ENCODE measurements at places on chromosomes 3 and 15.

DNA sequence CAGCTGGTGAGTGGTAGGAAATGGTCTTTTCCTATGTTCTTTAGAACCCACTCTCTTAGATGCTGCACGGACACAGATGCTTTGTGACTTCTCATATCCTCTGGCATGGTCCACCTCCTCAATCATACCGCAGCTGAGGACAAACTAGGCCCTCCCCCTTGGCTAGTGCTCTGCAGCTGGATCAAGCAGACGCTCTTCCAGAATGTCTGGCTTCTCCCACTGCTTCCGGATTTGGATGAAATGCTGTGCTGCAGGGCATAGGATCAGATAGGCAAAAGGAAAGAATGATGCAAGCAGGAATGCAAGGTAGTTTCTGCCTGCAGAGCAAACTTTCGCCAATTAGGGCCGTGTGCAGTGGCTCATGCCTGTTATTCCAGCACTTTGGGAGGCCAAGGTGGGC is 75.7 kb upstream of the SLC4A7 start:
- no peak for DNase-seq

DNA sequence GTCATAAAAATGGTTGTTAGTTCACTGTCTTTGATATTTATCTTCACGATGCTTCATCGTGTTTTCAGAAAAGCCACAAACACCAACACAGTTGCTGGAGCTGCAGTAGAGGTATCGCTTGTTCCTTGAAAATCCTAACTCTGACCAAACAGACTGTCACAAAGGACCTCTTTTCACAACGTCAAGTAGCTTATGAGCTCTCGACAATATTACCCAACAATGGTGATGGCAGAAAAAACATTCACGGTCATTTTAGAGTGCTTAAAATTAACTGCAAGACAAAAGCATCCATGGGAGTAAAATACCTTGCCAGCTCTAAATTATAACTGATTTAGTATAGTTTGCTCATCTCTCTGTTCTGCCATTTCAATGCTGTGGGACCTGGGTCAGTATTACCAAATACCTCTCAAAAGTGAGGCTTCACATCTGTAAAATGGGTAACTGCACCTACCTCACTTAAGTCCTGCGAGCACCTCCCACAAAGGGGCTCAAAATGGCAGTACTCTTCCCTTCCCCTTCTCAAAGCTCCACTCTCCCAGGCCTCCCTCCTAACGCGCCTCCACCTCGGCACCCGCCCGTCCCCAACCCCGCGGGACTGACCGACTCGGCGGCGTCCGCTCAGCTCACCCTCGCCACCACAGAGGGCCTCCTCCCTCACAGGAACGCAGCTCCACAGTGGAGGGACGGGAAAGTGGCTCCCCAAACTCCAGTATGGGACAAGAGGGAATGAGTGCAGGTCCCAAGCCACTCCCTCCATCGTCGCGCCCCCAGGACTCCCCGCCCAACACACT is 546 bp downstream of the TRIM59 start:
- peak; percentile 4 for DNase-seq

DNA sequence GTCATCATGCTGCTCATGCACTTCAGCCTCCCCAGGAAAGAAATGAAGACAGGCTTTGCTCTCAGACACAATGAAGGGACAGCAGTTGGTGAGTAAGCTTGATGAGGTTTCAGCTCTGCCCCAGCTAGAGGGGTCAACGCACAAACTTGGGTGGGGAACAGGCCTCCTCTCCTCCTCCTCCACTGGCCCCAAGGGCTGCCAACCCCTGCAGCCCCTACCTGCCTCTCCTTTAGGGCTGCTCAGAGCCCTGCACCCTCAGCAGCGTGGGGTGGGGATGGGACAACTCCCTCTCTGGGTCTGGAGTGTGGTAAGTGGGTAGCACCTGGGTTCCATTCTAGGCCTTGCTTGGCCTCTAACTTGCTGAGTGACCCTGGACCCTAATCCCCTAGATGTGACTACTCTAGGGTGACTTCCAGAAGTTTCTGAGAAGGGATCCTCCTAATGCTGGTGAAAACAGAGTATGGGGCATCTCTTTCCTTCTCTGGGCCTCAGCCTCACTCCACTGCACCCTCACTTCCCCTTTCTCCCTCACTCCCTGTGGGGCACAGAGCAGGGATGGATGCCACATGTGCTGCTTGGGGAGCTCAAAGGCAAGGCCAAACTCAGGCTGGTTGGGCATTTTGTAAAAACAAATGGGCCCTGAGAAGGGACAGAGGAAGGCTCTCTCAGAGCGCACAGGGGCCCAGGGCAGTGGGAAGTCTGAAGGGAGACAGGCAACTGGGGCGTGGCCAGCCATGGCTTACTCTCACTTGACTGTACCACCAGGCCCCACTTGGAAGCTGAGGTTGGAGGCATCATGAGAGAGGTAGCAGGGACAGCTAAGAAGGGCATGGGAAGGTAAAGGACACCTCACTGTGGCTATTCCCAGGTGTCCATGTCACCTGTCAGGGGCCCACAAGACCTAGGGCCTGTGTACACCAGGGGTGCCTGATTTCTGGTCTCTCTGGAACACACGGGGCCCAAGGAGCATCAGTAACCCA is 64.0 kb downstream of the SYNM start:
- DNase-seq, result no peak

DNA sequence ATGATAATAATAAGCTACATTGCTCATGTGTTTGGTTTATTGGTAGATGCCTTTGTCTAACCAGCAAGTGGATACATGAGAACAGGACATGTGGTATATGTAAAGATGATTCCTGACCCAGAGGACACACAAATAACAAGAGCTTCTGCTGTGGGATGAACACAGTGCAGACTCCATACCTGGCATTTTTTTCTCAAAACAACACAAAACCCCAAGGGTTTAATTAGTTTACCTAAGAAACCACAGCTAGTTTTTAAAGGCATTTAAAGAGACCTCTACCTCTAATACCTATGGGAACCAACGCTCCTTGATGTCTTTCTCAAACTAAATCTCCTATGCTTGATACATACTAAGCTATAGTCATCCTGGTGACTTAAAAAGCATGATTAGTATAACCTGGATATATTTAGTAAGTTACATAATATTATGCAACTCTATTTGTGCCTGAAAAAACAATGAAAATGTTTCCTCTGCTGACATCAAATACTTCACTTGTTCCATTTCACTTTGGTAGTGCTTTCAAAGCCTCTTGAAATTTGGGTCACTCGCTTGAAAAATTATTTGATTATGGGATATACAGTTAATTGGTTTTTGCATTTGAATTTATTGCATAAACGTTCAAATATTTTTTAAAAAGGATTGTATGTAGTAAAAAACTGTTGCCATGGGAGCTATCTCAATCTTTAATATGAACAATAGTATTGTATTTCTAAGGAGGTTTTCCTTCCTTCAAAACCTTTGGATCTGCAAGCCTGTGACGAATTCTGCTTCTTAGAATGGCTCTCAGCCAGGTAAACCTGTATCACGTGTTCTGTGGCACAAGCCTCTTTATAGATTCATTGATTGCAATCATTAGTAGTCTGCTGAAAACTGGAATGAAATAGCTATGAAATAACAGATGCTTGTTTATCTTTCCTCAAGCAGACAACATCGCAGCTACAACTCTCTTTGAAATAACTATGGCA is 233.0 kb upstream of the KCNMB2 start:
- DNase-seq, result no peak

DNA sequence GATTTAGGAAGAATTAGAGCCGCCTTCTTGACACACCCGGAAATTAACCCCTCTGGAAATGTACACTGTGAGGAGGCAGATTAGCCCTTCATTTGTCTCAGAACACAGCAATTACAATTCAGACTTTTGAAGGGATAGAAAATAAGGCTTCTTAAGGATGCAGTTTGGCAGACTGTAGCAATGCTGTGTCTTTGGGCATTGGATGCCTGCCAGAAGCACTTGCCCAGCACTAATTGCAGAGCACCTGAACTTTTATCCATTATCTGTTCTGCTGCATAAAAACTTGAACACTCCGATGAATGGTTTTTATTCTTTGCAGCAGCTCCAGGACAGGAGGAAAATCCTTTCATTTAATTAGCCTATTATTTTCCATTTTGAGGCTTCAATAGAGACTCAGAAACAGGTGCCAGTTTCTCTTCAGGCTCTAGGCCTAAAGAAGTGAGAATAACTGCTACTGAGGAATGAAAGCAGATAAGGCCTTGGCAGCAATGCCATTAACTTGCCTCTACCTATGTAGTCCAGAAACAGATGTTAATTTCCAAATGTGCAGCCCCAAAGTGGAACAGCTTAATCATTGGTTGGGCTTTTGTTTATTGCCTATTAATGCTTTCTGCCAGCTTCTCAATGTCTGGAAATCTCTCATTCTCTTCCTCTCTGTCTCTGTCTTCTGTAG is 418.5 kb downstream of the NSUN3 start:
- DNase-seq, result no peak

GRCh38 chr3:12187448-12188327 is 29.0 kb upstream of the TIMP4 start:
- DNase-seq, result no peak

GRCh38 chr3:8713901-8714759 is 19.5 kb upstream of the CAV3 start:
- no peak for DNase-seq

DNA sequence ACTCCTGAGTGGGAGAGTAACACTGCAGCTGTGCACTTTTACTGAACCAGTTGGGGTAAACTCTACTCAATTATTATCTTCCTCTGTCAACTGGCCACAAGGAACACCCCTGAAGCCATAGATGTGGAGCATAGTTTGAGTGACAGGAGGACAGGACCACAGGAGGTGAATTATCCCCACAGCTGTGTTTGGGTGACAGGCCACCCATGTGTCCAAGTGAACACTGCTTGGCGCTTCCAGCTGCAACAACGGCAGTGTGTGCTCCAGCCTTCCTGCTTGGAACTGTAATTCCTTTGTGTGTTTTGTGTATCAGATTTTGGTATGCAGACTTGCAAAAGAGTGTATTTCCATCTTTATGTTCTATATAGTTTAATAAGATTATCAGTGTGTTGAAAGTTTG is 20.2 kb upstream of the TSPAN3 start:
- no peak for DNase-seq

- no peak for DNase-seq
Measured at GRCh38 chr3:163879172-163879571, 1199.1 kb downstream of the SI start.

DNA sequence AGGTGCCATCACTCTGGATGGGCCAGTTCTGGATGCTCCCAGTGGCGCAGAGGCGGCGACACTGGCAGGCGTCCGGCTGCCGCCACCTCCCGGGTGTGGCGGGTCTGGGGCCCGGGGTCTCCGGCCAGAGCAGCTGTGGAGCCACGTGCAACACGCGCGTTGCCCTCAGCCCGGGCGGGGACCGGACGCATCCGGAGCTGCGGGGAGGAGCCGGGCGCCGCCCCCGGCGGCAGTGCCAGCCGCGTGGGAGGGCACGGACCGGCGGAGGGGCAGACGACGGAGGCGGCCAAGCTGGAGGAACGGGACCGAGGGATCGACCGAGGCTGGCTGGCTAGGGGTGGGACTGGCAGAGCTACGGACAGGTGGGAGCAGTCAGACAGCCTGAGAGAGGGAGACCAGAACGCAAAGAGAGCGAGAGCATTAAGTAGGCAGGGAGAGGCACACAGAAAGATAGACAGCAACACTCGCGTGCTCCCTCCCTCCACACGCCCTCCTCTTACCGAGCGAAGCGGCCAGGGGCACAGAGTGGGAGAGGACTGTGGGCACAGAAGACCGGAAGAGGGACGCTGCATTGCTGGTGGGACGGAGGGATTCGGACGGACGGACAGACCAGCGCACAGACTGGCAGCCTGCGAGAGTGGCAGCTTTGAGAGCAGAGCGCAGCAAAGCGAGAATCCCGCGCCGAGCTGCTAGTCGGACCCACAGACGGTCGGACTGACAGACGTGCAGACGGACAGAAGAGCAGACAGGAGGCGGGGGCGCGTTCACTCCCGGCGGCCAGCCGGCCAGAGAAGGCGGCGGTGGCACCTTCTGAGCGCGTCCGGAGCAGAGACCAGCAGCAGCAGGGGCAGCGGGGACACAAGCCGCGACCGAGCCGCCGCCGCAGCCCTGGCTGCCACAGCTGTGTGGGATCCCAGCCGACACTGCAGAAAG is at the start of gene ARPP21:
Gene ARPP21 (plus strand): TSS at position 272 of the 933 bp plus-strand sequence. CDS start 42,227 bp downstream, outside the sequence.
- no peak for DNase-seq

DNA sequence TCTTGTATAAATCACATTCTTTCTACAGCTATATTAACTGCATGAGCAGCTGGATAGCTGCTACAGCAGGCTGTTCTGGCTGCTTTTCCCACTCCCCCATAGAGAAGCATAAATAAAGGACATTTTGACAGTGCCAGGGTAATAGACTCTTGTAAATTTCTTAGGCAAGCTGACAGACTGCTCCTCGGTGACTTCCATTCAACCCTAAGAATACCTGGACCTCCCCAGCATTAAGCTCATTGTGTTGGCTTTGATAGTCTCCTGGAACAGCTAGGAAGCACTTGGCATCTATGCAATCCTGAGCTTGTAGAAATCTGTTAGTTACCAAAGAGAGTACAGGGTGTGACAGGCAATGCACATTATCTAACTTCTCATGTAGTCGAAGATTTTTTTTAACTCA is 475.4 kb downstream of the AGBL1 start:
- no peak for DNase-seq

DNA sequence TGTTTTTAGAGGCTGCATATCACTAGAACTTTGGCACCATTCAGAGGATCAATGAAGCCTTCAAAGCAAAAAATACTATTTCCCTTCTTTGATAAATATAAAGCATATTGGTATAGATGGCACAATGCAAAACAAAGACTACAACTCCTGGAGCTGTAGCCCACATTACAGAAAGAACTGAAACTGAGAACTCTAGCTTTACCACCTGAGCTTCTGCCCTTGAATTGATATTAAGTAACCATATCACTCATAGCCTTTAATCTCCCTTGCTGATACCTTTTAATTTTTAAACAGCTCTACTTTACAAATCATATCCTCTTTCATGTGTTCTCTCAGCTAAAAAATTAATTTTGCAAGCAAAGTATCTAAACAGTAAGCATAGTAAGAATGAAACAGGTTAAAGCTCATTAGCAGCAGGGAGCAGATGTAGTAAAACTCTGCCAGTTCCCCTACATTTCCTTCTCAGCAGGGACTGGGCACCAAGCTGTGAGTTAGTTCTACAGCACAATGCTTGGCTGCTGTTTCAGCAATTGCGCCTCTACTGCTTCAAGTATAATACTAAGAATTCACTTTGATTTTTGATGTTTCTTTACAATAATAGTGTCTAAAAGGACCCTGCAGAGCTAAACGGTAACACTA is 97.9 kb upstream of the NANOGP8 start:
- DNase-seq, result peak; percentile 41

DNA sequence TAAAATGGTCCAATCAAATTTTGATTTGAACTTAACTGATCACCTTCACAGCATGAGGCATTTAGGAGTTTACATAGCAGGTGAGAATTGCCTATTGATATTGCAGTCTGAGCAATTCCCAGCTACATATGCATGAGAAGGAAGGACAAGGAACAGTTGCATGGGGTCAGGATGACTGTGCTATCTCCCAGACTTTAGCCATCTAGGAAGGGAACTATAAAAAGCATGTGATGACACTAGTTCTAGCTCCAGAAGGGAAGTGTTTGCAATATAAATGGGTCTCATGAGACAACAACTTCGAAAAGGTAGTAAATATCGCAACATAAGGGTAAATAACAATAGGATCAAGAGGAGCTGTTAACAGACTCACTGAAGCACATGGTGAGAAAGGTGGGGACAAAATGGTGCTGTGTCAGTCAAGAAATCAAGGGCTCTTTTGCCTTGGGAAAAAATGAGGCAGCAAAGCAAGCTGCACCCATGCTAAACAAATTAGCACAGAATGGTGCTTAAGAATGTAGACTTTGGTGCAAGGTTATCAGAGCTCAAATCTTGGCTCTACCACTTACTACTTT is 90.4 kb upstream of the SLC2A2 start:
- DNase-seq, result no peak

Data from brain pericyte (primary cell).